ENCODE measurements at places on chromosomes 4 and X.

- DNase-seq = no peak
Measured at GRCh38 chrX:109773374-109773773, 40.3 kb upstream of the ACSL4 start.

- no peak for DNase-seq
Measured at GRCh38 chr4:35541146-35541887, 703.0 kb downstream of the ARAP2 start.

- no peak for DNase-seq
Measured at GRCh38 chr4:104901961-104902605, 244.6 kb upstream of the TET2 start.

- peak; percentile 62 for DNase-seq
Measured at GRCh38 chr4:4990857-4991540, 28.3 kb downstream of the CYTL1 start.

- no peak for DNase-seq
Measured at GRCh38 chr4:138405934-138406567, 163.9 kb upstream of the SLC7A11 start.

DNA sequence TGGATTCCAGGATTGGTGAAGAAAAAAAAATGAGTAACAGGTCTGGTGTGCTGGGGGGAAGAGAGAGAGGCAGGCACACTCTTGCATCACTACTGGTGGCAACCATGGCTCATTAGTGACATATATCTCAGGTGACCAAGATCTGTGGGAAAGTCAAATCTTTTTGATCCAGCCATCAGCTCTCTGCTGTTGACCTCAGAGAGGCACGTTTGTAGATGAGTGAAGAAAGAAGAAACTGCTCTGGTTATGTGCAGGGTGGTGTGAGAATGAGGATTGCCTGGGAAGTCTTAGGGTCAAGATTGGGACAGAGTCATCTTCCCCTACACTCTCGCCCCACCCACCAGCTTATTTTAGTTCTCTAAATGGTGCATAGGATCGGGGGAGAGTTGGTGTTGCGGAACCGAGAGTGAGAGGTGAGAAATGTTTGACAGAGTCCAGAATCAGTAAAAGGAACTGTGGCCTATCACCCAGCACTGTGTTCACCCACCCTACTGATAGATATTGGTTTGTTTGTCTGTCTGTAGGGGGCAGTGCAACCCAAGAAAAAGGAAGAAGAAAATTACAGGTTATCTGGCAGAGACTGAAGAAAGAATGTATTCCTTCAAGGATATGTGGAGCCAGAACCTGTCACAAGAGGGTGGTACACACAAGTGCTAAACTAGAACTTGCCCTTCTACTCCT, 21.9 kb downstream of the ARMCX6 start:
- no peak for DNase-seq

DNA sequence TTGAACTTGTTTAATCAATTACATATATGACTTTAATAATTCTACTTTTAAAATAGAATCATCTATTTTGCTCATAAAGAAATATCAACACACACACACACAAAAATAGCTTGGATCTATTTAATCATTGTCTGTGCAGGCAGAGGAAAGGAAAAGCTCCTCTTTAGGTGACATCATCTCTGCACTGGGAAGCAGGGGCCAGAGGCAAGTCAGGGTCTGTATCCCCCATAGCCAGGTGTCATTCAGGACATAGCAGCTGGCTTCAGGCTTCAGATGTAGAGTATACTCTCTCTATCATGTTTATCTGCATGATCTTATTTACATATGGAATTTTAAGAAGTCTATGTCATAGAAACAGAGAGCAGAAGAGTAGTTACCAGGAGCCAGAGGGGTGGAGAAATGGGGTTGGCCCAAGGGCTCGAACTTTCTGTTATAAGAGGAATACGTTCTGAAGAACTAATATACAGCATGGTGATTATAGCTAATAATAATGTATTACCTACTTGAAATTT, 110.4 kb upstream of the LDB2 start:
- DNase-seq = no peak

- no peak for DNase-seq
Measured at GRCh38 chr4:20621476-20621875, 78.8 kb upstream of the PACRGL start.

DNA sequence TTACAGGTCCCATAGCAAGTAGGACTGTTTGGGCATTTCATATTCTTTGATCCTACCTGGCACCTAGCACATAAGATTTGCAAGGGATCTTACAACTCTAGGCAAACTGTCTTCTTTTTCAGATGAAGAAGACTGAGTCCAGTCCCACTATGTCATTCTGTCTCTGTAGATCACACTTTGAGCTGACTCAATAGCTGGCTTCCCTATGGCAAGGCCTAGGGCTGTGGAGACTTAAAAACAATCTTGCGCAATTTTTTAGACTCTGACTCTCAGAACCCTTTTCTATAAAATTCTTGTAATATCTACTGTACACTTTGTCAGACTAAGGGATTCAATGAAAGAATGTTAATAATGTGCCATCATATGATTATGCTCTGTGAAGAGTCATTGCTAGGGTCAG, 26.7 kb downstream of the OTC start:
- DNase-seq = no peak

- DNase-seq = no peak
Measured at GRCh38 chrX:77426811-77427210, 20.4 kb upstream of the FGF16 start.

DNA sequence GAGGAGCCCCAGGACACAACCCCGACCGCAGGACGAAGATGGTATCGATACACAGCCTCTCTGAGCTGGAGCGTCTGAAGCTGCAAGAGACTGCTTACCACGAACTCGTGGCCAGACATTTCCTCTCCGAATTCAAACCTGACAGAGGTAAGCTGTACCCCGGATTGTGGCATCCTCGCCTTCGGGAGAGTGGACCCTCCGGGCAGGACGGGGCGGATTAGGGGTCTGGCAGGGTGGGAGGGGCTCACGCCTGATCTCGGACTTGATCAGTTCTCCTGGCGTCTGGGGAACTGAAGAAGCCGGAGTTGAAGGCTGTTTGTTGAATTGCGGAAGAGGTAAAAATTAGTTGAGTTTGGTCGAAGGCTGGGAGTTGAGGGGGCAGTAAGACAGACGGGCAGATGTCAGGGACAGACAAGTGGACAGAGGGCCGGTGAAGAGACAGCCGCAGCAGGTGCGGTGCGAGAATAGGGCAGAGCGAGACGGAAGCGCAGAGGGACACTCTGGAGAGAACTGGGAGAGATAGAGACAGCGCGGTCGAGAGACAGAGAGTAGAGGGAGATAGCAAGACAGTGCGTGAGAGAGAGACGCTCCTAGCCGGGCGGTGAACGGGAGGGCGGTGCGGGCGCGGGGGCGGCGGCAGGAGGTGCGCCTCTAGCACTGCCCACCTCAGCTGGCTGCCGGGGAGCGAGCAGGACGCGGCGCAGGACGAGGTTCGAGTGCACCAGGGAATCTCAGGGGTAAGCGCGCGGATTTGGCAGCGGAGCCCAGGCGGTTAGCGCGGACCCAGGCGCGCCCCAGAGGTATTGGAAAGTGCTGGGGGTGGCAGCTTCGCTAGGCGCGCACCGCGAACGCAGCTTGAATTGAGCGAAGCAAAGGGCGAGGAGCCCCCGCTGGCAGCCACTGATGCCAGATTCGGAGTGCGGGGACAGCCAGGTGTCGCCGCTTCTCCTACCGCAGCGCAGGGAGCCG, 23.9 kb downstream of the ARHGAP36 start:
- DNase-seq = no peak

DNA sequence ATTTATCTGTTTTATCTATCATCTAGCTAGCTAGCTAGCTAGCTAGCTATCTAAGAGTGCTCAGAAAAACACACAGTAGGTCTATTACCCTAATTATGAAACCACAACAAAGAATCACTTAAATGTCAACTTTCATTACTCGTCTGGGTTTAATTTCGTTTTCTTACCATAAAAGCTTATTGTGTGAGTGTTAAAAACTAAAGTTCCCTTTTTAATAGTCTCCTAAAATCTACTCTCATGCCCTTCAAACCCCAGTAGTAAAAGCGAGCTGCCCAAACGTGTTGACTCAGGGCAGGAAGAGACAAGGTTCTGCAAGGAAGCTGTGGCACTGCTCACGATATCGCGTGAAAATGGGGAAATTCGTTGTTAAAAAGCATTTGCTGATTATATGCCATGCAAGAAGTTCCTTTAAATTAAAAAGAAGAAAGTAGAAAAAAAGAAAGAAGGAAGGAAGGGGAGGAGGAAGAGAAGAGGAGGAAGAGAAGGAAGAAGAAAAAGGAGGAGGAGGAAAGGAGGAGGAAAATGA, 595 bp downstream of the MBNL3 start:
- DNase-seq = no peak

DNA sequence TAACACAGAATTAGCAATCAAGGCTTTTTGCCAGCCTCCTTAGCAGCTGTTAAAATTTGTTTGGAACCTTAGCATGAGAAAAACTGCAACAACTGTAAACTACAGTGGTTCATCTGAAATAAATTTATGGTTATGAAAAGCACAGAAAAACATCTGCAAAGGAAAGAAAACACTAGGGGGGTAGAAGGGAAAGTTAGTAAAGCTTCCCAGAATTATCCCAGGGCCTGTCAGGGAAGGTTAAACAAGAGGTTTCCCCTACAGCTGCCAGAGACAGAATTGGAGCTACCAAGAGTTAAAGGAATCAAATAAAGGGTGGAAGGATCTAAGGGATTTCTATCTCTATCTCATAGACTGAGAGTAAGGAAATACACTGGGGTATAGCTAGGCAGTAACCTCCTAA, 234.7 kb upstream of the DIAPH2 start:
- no peak for DNase-seq

DNA sequence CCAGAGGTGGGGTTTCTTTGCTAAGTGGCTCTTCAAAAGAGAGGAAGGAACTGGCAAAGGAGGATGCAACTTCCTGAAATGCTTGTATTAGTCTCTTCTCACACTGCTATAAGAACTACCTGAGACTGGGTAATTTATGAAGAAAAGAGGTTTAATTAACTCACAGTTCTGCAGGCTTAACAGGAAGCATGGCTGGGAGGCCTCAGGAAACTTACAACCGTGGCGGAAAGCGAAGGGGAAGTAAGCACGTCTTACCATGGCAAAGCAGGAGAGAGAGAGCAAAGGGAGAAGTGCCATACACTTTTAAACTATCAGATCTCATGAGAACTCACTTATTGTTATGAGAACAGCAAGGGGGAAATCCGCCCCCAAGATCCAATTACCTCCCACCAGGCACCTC, 505.7 kb downstream of the ZNF674 start:
- no peak for DNase-seq

- DNase-seq = no peak
Measured at GRCh38 chr4:122073615-122074014, 78.5 kb upstream of the BLTP1 start.

DNA sequence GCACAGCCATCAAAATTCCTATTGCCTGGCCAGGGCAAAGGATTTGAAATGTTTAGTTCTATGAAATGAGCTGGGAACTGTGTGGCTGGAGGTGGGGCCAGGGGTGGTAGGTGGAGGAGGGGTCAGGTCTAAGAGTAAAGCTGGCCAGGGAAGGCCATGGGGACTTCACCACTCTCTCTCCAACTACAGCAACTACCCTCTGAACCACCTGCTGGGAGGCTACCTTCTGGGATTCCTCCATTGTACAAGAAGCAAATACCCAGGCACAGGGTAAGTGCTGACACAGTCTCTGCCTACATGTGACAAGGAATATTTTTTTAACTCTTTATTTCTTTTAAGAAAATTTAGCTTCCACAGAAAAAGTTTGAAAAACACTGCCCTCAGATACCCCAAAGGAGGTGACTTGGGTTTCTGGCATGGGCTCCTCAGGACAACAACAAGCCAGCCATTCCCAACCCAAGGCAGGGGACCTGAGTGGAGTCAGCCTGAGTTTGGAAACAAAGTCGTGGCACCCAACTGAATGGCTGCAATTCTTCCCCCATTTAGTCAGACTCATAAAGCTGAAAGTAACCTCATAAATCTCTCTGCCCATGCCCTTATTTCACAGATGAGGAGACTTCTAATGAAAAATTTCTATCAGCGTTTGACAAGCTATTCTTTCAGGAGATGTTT, 593.8 kb upstream of the DIPK2B start:
- DNase-seq = no peak
